T47D (cell line): ENCODE measurements at places on chromosomes 5 and 9.

DNA sequence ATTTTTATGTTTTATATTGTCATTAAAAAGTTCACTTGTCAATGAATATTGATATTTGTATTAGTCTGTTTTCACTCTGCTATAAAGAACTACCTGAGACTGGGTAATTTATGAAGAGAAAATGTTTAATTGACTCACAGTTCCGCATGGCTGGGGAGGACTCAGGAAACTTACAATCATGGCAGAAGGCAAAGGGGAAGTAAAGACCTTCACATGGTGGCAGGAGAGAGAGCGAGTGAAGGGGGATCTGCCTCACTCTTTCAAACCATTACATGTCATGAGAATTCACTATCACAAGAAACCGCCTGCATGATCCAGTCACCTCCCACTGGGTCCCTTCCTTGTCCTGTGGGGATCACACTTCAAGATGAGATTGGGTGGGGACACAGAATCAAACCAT is 27.4 kb downstream of the SRD5A1 start:
- DNase-seq, result no peak

GRCh38 chr9:112028242-112029221 is 131.9 kb downstream of the UGCG start:
- no peak for DNase-seq

GRCh38 chr5:10257870-10258269 is 7.8 kb downstream of the CCT5 start:
- no peak for DNase-seq

GRCh38 chr9:127572961-127573721 is 38.9 kb upstream of the STXBP1 start:
- no peak for DNase-seq

DNA sequence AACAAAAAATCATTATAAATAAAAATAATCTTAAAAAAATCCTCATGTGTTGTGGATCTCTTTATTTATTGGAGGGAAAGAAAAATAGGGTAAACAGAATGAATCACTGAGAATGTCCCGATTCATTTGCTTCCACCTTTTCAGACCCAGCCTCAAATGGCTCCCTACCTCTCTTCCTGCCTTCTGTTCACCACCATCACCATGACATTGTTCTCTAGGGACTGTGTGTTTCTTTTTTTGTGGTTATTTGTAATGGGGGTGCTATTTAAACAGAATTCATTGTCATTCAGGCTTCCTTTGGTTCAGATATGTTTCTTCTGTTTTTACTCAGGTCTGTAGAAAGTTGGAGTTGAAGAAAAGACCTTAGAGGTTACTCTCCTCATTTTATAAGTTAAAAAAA is 198.2 kb downstream of the KIF4B start:
- DNase-seq, result no peak

- no peak for DNase-seq
These were observed 12.7 kb upstream of the AHRR start for GRCh38 chr5:308672-309271.

DNA sequence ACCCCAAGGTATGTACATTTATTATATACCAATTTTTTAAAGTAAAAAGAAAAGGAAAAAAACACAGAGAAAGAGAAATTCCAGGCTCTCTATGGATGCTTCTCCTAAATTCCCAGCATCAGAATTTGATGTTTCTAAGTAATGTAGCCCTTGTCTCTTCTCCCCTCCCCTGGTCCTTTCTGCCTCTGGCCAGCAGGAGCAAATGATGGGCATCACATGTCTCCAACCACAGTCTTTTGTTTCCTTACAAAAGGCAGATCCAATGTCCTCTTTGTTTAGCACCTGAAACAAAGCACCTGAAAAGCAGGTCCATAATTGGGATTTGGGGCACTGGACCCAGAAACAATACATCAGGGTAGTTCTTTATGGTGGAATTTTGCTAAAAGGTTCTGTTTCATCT is 50.4 kb upstream of the APC start:
- DNase-seq, result peak; percentile 19

- no peak for DNase-seq
These were observed 26.9 kb downstream of the TBC1D2 start for GRCh38 chr9:98228392-98229089.

GRCh38 chr5:54103871-54104270 is 206.5 kb downstream of the ARL15 start:
- DNase-seq, result no peak

- no peak for DNase-seq
These were observed 58.8 kb upstream of the RNF130 start for GRCh38 chr5:180130291-180130869.

DNA sequence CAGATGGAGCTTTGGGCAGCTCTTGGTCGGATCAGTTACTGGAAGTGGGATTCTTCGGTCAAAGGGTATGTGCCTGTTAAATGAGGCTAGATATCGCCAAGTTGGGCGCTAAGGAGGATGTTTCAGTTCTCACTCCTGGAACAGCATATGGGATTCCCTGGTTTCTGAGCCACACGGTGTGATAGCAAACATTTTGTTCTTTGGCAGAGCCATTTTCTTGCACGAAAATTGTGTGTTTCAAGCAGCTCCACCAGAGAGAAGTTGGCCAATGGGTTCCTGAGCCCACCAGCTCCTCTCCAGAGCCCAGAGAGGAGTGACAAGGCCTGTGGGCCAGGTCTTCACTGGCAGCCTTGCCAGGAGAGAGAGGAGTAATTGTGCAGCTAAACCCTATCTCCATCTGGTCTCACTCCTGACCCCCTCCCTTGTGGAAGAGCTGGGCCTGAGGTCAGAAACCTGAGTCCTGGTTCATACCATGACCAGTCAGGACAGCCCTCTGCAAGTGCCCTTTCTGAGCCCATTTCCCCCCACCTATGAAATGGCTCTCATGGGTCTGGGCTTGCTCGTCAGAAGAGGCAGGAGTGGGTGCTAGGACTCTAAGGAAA is 10.7 kb upstream of the SLC6A7 start:
- no peak for DNase-seq

GRCh38 chr5:164687391-164687790 is 1182.0 kb downstream of the MAT2B start:
- no peak for DNase-seq

GRCh38 chr9:76737154-76737902 is 26.9 kb upstream of the PCA3 start:
- DNase-seq, result no peak

- no peak for DNase-seq
These were observed 446.2 kb upstream of the RIOK2 start for GRCh38 chr5:97629276-97629675.

- no peak for DNase-seq
These were observed 830 bp downstream of the PRRC1 start for GRCh38 chr5:127518319-127518621.

GRCh38 chr5:1182633-1183423 is 18.6 kb upstream of the SLC6A19 start:
- DNase-seq, result no peak

DNA sequence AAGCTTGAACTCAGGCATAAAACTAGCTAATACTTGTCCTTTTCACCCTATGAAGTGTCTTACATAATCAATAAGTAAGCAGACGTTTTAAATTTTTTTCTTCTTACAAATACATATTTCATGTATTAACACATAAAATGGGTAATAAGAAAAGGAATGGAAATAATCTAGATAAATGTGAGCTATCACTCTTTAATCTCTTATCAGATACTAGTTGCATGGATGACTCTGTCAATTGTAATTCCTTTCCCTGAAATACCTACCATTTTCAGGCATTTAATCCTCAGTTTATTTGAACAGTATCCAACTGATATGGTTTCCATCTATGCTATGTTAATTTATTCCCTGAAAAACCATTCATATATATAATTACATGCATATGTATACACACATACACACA is 166.0 kb upstream of the RGS7BP start:
- no peak for DNase-seq

GRCh38 chr9:116090030-116090770 is 63.4 kb upstream of the PAPPA start:
- DNase-seq, result no peak

DNA sequence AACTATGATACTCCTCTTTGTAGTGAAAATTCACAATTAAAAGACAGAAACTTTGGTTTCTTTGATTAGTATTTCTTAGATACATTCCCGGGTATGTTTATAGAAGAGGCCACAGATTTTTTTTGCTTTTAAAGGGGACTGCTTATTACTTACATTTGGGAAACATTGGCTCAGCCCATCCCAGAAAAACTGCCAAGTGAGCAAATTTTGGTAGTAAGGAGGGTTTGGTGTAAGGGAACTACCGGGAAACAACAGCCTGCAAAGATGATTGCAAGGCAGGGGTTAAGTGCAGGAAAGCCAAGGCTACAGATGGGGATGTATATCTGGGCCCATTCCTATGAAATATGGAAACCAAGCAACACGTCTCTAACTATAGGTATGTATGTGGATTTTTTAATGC is 88.8 kb upstream of the SAP30L start:
- no peak for DNase-seq

DNA sequence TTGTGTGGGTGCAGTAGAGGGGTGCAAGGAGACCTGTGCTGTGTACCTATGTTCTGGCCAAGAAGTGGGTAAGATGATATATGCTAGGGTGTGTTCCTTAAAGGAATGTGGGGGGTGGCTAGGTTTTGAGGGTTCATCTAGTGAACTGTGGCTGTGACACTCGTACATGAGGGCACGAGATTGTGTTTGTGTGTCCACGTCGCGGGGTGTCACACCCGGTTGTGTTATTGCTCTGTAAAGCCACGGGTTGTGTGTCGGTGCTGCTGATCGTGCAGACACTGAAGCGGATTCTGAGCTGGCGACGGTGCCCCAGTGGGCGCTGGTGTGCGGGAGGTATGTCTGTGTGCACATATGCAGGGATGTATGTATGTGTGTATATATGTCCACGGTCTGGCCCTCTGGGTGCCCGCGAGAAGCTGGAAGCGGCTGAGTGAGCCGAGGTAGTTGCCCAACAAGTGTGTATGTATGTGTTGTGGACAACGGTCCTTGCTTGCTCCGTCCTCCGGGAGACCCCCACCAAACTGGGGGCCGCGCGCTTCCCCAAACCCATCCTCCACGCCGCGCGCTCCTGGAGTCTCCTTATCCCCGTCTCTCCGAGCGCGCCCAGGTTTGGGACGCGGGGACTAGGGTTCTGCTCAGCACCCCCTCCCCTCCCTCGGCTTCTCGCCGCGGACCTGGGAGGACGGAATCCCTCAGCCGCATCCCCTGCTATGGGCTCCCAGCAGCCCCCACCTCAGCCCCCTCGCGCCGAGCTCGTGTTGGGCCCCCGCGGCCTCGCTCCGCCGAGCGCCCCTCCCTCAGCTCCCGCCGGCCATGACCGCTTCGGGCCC is 639 bp downstream of the PCDH1 start:
- no peak for DNase-seq

- DNase-seq, result no peak
These were observed 224.6 kb downstream of the AGTPBP1 start for GRCh38 chr9:85516976-85517637.
